Central memory CD8-positive, alpha-beta T cell (primary cell): ENCODE measurements at places on chromosomes 2 and 18.

GRCh38 chr2:206260188-206261012, 14.1 kb upstream of the ZDBF2 start:
- H3K36me3 ChIP-seq = no peaks in the 10 kb centered on the region
- H3K27ac ChIP-seq = no peak overlapping the region

- no peak for DNase-seq
- H3K27ac ChIP-seq = no peak overlapping the region
- H3K4me3 ChIP-seq = no peak overlapping the region
- peaks cover 4% of the 10 kb centered on the region for H3K4me1 ChIP-seq
- no peaks in the 10 kb centered on the region for H3K36me3 ChIP-seq
Measured at GRCh38 chr18:23129355-23130002, 5.8 kb upstream of the CABLES1 start.

DNA sequence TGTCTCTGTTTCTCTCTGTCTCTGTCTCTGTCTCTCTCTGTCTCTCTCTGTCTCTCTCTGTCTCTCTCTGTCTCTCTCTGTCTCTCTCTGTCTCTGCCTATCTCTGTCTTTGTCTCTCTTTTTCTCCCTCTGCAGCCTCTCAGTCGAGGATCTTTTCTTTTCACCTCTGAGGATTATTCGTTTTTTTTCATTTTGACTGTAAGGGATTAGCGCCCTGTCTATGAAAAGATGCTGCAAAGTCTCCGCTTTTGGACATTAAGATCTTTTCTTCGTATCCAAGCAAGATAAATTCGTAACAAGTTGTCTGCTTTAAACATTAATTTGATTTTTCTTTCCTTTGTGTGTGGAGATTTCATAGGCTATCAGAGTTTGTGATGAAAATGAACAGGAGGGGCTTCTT, 191.2 kb upstream of the TPO start:
- H3K4me1 ChIP-seq = peaks cover 6% of the 10 kb centered on the region
- H3K27me3 ChIP-seq = no peaks in the 10 kb centered on the region
- no peak overlapping the region for H3K4me3 ChIP-seq
- peak overlapping the region; percentile 79 for H3K27ac ChIP-seq
- DNase-seq = no peak

GRCh38 chr2:7116511-7116910, 199.3 kb downstream of the RNF144A start:
- H3K36me3 ChIP-seq = peaks cover 2% of the 10 kb centered on the region
- H3K27me3 ChIP-seq = no peaks in the 10 kb centered on the region
- H3K4me1 ChIP-seq = no peaks in the 10 kb centered on the region
- H3K27ac ChIP-seq = no peak overlapping the region
- no peak overlapping the region for H3K4me3 ChIP-seq

GRCh38 chr2:43622931-43623451, 14.1 kb upstream of the PLEKHH2 start:
- no peaks in the 10 kb centered on the region for H3K36me3 ChIP-seq
- no peak overlapping the region for H3K27ac ChIP-seq
- no peak overlapping the region for H3K4me3 ChIP-seq
- DNase-seq = no peak
- H3K27me3 ChIP-seq = peaks cover 33% of the 10 kb centered on the region

DNA sequence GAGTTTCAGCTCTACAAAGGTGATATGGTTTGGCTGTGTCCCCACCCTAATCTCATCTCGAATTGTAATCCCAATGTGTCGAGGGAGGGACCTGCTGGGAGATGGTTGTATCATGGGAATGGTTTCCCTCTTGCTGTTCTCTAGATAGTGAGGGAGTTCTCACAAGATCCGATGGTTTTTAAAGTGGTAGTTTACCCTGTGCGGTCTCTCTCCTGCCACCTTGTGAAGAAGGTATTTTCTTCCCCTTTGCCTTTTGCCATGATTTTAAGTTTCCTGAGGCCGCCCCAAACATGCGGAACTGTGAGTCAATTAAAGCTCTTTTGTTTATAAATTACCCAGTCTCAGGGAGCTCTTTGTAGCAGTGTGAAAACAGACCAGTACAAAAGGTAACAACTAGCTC, 306.0 kb downstream of the LRP1B start:
- no peaks in the 10 kb centered on the region for H3K4me1 ChIP-seq
- no peaks in the 10 kb centered on the region for H3K36me3 ChIP-seq
- no peak overlapping the region for H3K4me3 ChIP-seq
- DNase-seq = no peak
- H3K27ac ChIP-seq = no peak overlapping the region
- H3K27me3 ChIP-seq = no peaks in the 10 kb centered on the region

DNA sequence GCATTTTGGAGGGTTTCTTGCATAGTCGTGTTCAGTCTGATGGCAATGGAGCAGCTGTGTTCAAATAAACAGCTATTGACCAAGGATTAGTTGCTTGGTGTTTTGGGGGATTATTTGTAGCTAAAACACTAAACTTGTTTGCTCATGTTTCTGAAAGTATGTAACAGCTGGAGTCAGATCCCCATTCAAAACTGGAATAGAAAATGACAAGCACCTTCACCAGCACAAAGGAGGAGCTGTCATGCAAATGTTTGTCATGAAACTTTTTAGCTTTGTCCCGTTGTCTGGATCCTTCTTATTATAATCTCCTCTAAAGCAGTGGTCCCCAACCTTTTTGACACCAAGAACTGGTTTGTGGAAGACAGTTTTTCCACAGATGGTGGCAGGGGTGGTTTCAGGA, 96.9 kb upstream of the ZNF236 start:
- H3K27ac ChIP-seq = no peak overlapping the region
- H3K4me1 ChIP-seq = peaks cover 36% of the 10 kb centered on the region
- H3K4me3 ChIP-seq = no peak overlapping the region
- peaks cover 2% of the 10 kb centered on the region for H3K36me3 ChIP-seq

DNA sequence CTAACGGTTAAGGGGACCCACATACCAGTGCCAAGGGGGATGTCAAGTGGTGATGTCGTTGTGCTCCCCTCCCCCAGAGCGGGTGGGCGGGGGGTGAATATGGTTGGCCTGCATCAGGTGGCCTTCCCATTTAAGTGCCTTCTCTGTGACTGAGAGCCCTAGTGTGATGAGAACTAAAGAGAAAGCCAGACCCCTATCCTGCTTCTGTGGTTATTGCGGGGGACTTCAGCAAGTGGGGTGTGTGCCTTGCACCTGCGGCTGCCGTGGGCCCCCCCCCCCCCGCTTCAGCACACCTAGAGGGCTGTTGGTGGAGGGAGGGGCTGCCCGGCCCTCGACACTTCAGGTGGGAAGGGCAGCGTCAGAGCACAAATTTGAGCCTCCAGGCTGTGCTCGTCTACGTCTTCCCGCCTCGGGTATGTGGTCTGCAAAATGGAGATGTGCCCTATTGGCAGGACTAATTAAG, 6.1 kb downstream of the CTDSP1 start:
- H3K36me3 ChIP-seq = peaks cover 38% of the 10 kb centered on the region
- H3K4me3 ChIP-seq = peak overlapping the region; percentile 81
- H3K27ac ChIP-seq = peak overlapping the region; percentile 82
- DNase-seq = no peak
- H3K4me1 ChIP-seq = peaks cover 66% of the 10 kb centered on the region

- H3K4me1 ChIP-seq = no peaks in the 10 kb centered on the region
- peaks cover 6% of the 10 kb centered on the region for H3K27me3 ChIP-seq
- DNase-seq = no peak
- H3K36me3 ChIP-seq = no peaks in the 10 kb centered on the region
Measured at GRCh38 chr2:224669449-224669848, 46.7 kb downstream of the CCDC195 start.

GRCh38 chr2:215019085-215019484, 119.3 kb downstream of the ABCA12 start:
- H3K27me3 ChIP-seq = no peaks in the 10 kb centered on the region
- H3K4me3 ChIP-seq = no peak overlapping the region
- no peak overlapping the region for H3K27ac ChIP-seq
- H3K36me3 ChIP-seq = no peaks in the 10 kb centered on the region
- no peak for DNase-seq
- H3K4me1 ChIP-seq = no peaks in the 10 kb centered on the region

DNA sequence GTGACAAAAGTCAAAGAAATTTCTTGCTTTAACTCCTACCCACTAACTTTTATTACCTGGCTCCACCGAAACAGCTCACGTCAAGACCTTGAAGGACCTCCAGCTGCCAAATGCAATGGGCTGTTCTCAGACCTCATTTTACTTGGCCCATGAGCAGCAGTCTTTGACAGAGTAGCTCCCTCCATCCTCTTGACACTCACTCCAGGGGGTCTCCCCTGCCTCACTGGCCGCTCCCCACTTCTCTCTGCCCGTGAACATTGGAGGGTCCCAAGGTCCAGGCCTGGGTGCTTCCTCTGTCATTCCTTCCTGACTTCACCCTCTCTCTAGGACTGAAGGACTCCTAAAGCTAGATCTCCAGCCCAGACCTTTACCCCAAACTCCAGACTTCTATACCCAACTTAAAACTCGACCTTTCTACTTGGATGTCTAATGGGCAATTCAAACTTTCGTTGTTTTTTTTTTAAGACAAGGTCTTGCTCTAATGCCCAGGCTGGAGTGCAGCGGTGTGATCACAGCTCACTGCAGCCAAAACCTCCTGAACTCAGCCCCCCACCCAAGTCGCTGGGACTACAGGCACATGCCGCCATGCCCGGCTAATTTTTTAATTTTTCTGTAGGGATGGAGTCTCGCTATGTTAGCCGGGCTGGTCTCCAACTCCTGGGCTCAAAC, 92.9 kb upstream of the ST3GAL5 start:
- peak overlapping the region; percentile 36 for H3K27ac ChIP-seq
- H3K4me3 ChIP-seq = no peak overlapping the region
- no peak for DNase-seq
- no peaks in the 10 kb centered on the region for H3K27me3 ChIP-seq
- H3K36me3 ChIP-seq = no peaks in the 10 kb centered on the region
- peaks cover 6% of the 10 kb centered on the region for H3K4me1 ChIP-seq

GRCh38 chr2:152565884-152566727, 151.2 kb downstream of the PRPF40A start:
- H3K4me3 ChIP-seq = no peak overlapping the region
- H3K4me1 ChIP-seq = no peaks in the 10 kb centered on the region
- DNase-seq = no peak
- H3K36me3 ChIP-seq = no peaks in the 10 kb centered on the region
- H3K27ac ChIP-seq = no peak overlapping the region

DNA sequence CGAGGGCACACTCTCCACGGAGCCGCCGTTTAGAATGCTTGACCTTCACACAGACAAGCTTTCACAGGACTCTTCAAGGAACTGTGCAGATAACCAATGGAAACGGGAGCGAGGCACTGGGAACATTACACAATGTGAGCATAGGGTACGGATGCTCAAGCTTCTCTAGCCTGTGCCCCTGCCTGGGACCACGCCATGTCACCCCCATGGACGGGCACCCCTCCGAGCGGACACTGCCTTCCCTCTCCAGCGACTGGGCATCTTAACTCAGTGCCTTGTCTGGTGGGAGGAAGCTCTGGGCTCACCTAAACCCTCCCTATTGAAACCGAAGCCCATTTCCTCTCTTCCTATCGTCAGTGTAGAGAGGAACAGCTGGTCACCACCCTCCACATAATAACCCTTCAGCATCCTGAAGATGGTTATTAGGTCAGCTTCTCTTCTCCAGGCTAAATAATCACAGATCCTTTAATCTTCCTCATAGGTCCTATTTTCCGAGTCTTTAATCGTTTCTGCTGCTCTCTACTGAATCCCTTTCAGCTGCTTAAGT, 626.7 kb downstream of the GALR1 start:
- H3K27me3 ChIP-seq = peaks cover 70% of the 10 kb centered on the region
- no peak for DNase-seq
- H3K27ac ChIP-seq = no peak overlapping the region
- H3K4me3 ChIP-seq = no peak overlapping the region

DNA sequence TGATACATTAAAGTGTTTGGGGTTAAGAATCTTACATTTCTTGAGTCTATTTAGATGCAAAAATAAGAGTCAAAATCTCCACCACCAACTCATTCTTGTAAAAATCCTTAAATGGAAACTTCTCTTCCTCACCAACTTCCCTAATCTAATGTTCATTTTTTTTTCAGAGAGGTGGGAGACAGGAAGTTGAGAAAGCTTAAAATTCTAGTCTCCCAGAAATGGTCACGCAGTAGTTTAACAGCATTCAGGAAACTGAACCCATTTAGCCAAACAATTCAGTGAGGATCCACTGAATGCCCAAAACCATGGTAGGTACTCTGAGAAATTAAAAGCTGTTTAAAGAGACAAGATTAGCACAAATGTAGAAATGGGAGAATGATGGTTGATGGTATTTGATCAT, 69.0 kb downstream of the TXNL1 start:
- no peak overlapping the region for H3K4me3 ChIP-seq
- no peaks in the 10 kb centered on the region for H3K4me1 ChIP-seq
- peaks cover 20% of the 10 kb centered on the region for H3K27me3 ChIP-seq
- H3K36me3 ChIP-seq = peaks cover 2% of the 10 kb centered on the region

- no peak within 1 kb of the TSS for H3K27ac ChIP-seq
- H3K27me3 ChIP-seq = peaks cover 57% of the 10 kb centered on the region
- H3K4me3 ChIP-seq = peak within 1 kb of the TSS; percentile 32
Measured at GRCh38 chr18:5543773-5544389, at the start of gene EPB41L3. EPB41L3 (minus strand) TSS chr18:5543997; CDS start chr18:5489183, 54,814 bp downstream.

GRCh38 chr2:134463699-134464022, 209.8 kb downstream of the MGAT5 start:
- H3K27me3 ChIP-seq = no peaks in the 10 kb centered on the region
- peaks cover 6% of the 10 kb centered on the region for H3K4me1 ChIP-seq
- DNase-seq = no peak
- no peak overlapping the region for H3K4me3 ChIP-seq
- peaks cover 2% of the 10 kb centered on the region for H3K36me3 ChIP-seq
- no peak overlapping the region for H3K27ac ChIP-seq

DNA sequence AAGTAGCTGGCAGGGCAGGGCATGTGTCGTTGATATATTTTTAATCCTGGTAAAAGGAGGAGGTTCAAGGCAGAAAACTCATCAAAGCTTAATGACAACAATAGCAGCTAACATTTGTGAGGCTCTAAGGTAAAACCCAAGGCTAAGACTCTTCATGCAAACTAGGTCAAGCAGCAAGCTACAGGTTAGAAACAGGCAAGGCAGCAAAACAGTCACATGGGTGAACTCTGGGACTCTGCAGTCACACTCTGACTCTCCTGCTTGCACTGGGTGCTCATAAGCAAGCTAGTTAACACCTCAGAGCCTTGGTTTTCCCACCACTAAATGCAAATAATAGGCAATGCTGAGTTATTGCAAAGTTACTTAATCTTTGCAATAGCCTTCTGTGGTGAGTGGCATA, 7.9 kb downstream of the IL1RN start:
- no peak overlapping the region for H3K4me3 ChIP-seq
- no peak for DNase-seq
- no peaks in the 10 kb centered on the region for H3K27me3 ChIP-seq
- peaks cover 17% of the 10 kb centered on the region for H3K4me1 ChIP-seq
- no peaks in the 10 kb centered on the region for H3K36me3 ChIP-seq

- H3K4me1 ChIP-seq = no peaks in the 10 kb centered on the region
- H3K27me3 ChIP-seq = no peaks in the 10 kb centered on the region
- no peaks in the 10 kb centered on the region for H3K36me3 ChIP-seq
- no peak for DNase-seq
- H3K27ac ChIP-seq = no peak overlapping the region
Measured at GRCh38 chr2:155215037-155215707, 516.7 kb downstream of the KCNJ3 start.
